Stimulated activated CD4-positive, alpha-beta T cell treated with anti-CD3 and anti-CD28 coated beads, Interleukin-2, amount 100 ng/mL, for 48 hours (primary cell): ENCODE measurements at places on chromosomes 4 and X.

GRCh38 chr4:52173470-52174045, 122.5 kb downstream of the SPATA18 start:
- DNase-seq: no peak

- no peak for DNase-seq
Measured at GRCh38 chrX:153398275-153398960, 2.7 kb downstream of the PNMA6E start.

DNA sequence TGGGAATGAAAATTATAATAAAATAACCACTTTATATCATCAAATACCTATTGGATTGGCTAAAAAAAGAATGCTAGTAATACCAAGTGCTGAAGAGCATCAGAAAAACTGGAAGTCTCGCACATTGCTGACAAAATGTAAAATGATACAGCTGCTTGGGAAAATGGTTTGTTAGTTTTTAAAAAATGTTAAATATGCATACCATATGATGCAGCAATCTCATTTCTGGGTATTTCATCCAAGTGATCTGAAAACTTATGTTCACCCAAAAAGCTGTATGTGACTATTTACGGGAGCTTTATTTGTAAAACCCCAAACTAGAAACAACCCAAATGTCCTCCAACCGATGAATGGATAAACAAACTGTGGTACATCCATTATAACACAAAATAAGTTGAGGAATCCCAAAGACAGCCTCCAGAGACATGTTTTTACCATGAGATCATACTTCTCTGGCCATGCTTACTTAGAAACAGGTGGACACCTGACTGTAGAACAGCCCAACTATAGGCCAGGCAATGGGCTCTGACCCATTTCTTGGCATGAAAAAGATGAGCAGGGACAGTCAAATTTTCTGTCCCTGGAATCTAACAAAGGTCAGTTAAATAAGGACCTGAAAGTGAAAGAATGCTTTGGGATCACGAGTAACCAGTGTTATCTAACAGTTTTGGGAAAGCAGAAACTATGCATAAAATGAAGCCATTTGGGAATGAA, 47.5 kb upstream of the FAM120C start:
- DNase-seq: no peak

DNA sequence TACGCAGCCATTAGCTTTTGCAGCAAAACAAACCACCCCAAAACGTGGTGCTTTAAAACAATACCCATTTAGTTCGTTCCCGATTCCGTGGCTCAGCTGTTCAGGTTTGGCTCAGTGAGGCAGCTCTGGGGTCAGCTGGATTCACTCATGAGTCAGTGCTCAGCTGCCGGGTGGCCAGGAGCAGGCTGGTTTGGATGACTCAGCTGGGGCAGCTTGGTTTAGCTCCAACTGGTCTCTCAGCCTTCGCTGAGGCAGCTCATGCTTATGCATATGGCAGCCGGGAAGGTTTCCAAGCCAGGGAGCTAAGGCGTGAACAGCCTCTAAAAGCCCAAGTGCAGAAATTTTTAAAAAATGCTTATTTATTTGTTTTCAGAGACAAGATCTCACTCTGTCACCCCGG, 13.3 kb upstream of the CD99 start:
- no peak for DNase-seq

- DNase-seq: no peak
Measured at GRCh38 chr4:73576381-73576780, 43.9 kb downstream of the RASSF6 start.

GRCh38 chr4:24489870-24490269, 94.5 kb downstream of the DHX15 start:
- no peak for DNase-seq

DNA sequence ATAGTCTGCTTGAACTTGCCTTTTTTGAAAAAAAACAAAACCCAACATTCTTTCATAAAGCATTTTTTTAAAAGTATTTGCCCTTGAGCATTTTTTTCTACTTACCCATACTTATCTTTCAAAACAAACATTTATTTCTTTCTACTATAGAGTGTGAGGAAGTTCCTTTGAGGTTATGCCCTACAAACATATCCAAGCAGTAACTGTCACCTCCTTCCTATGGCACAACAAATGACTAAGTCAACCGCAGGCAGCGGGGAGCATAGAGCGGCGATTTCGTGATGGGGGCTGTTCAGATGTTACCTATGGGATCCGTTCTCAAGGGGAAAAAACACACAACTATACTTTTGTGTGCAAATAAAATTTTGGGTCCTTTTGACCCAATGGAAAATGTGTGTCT, 19.4 kb downstream of the SPRY1 start:
- no peak for DNase-seq

GRCh38 chr4:140884431-140885058, 128.4 kb upstream of the TBC1D9 start:
- DNase-seq: no peak

GRCh38 chr4:181998398-181999295, 244.6 kb upstream of the TENM3 start:
- DNase-seq: no peak

DNA sequence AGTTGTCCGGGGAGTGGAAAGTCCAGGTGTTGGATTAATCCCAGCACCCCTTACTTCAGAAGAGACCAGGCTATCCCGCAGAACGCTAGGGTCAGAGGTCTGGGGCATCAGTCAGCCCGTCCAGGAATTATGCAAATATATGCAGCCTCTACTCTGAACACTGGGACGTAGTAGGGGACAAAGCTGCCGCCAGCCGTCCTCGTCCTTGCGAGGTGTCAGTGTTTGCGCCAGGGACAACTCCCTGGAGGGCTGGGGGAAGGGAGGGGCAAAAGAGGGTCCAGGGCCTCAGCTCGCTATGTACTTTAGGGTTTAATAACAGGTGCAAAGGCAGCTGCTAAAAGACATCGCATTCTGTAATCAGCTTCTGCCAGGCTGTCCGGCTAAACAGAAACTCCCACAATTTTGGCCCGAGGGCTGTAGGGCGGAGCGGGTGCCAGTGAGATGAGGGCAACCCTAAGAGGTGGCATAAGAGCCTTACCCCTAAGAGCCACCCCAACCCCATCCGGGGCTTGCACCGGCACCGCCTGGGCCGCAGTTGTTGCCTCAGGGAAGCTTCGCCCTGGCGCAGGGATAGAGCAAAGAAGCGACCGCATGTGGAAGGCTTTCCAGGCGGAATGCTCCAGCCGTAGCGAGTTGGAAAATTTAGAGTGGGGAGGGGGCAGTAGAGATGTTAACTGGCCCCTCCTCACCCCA, 8.4 kb downstream of the HAND2 start:
- no peak for DNase-seq

DNA sequence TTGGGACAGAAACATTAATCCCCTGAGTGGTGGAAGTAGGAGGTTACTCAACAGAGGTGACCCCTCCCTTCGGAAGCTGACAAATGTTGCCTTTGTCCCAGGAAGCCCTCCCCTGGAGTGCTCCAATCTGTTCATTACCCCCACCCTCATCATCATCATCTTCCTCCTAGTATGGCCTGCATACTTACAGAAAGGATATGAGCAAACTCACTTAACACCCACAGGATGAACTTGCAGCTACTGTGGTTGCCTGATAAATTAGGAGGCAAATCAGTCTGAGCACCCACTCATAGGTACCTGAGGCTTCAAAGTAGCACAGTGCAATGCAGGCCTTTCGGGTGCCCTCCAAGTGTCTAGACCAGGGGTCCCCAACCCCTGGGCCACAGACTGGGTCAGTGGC, 236.7 kb upstream of the GATB start:
- no peak for DNase-seq

DNA sequence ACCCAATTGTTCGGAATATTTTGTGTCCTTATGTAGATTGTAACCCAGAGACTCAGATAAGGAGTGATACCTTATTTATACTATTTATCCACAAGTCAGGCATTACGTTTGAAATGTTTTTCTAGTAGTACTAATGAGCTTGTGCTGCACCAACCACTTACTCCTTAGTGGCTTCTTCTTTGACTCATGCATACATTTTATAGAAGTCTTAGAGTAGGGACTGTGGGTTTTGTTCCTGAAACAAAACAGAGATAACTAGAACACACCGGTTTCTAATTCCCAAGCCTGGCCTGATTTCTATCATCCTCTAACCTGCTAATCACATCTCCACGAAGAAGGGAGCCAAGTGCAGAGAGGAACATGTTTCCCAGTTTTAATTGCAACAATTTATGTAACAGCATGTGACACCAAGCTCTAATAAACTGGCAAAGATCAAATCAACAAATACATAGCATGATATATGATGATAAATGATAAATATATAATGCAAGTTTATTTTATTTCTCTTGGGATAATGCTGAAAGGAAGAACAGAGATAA, 32.3 kb downstream of the MGARP start:
- no peak for DNase-seq

- no peak for DNase-seq
Measured at GRCh38 chrX:131032354-131033230, 25.6 kb upstream of the ARHGAP36 start.

- DNase-seq: no peak
Measured at GRCh38 chrX:45775468-45775867, 574.8 kb upstream of the DIPK2B start.

DNA sequence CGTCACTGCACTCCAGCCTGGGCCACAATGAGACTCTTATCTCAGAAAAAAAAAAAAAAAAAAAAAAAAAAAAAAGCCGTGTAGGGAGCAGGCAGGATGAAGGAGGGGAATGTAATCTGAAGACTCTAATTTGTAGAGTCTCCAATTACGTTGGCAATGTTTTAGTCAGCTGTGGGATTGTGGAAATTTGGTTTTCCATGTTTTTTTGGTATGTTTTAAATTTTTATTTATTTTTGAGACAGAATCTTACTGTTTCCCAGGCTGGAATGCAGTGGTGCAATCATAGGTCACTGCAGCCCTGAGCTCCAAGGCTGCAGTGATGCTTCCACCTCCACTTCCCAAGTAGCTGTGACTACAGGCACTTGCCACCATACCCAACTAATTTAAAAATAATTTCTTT, 56.5 kb downstream of the NSD2 start:
- DNase-seq: no peak

- no peak for DNase-seq
Measured at GRCh38 chr4:23972805-23973204, 83.0 kb upstream of the PPARGC1A start.

DNA sequence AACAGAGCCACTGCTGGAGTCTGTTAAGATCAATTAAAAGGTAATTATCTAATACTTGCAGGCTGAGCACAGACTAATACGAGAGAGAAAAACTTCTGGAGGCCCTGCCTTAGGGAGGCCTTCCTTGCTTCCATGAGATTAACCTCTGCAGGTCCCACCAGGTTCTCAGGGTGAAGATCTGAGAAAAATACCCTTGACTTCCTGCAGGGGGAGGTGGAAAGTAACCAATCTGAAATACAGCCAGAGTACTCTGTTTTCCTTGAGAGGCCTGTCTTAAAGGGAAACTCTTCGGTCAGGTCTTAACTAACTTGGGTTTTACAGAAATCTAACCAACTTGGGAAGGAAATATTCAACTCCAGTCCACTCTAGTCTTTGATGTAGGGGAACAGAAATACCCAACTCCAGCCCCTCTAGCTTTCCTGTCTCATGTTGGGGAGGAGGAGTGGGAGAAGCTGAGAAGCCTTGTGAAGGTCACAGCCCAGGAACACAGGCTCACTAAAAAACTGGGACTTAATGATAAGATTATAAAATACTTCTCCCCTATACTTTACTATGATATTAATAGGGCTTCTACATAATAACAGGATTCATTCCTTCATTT, 77.1 kb downstream of the TBCK start:
- DNase-seq: no peak

DNA sequence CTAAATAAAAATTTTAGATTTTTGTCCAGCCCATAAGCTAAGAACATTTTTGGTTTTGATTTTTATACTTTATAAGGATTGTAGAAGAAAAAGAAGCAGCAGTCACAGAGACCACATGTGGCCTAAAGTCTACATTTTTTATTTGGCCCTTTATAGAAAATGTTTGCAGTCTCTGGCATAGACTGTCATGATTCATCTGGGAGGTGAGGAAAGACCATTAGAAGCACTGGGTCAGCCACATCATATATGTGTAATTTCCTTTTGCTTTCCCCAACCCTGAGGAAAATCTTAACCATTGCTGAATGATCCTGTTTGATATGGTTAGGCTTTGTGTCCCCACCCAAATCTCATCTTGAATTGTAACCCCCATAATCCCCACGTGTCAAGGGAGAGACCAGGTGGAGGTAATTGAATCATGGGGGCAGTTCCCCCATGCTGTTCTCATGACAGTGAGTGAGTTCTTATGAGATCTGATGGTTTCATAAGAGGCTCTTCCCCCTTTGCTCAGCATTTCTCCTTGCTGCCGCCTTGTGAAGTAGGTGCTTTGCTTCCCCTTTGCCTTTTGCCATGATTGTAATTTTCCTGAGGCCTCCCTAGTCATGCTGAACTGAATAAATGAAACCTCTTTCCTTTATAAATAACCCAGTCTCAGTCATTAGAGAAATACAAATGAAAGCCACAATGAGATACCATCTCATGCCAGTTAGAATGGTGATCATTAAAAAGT, 12.1 kb upstream of the COPS4 start:
- no peak for DNase-seq

- no peak for DNase-seq
Measured at GRCh38 chr4:8652181-8653078, 59.9 kb downstream of the CPZ start.

- DNase-seq: no peak
Measured at GRCh38 chr4:95181996-95182306, 366.8 kb downstream of the UNC5C start.

- no peak for DNase-seq
Measured at GRCh38 chr4:77372375-77372774, 215.4 kb downstream of the CCNG2 start.

- DNase-seq: no peak
Measured at GRCh38 chrX:110180176-110180927, 137.5 kb downstream of the AMMECR1 start.

DNA sequence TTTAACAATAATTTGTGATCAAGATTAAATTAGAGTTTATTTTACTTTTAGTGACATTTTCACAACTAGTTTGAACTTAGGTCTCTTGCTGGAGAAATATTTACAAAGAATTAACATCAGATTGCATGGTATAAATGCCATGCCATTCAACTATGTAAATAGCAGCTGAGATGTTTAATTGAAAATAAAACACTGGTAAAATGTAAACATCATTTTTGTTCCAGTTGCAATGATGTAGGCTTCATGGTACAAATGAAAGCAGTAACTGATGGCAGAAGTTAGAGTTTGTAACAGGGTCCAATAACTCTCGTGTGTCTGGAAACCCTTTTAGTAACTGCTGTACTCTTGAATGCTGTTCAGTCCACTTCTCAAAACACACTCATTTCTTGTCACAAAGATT, 43.7 kb upstream of the HAND2 start:
- no peak for DNase-seq

- DNase-seq: no peak
Measured at GRCh38 chr4:138981930-138982390, 33.6 kb upstream of the NOCT start.

DNA sequence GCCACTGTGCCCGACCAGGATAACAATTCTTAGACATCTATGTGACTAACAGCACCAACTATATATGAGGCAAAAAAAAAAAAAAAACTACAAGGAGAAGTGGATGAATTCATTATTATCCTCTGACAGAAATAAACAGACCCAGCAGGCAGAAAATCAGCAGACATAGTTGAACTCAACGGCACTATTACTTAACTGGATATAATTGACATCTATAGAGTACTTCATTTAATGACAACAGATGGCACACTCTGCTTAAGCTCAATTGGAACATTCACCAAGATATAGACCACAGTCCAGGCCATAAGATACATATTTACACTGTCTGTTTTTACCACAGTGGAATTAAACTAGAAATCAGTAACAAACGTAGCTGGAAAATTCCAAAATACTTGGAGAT, 13.3 kb downstream of the CLDN22 start:
- no peak for DNase-seq
